ENCODE measurements at places on chromosomes 6 and 20.
A peak's percentile ranks its signal among the peaks of the same experiment; 100 is the strongest.

DNA sequence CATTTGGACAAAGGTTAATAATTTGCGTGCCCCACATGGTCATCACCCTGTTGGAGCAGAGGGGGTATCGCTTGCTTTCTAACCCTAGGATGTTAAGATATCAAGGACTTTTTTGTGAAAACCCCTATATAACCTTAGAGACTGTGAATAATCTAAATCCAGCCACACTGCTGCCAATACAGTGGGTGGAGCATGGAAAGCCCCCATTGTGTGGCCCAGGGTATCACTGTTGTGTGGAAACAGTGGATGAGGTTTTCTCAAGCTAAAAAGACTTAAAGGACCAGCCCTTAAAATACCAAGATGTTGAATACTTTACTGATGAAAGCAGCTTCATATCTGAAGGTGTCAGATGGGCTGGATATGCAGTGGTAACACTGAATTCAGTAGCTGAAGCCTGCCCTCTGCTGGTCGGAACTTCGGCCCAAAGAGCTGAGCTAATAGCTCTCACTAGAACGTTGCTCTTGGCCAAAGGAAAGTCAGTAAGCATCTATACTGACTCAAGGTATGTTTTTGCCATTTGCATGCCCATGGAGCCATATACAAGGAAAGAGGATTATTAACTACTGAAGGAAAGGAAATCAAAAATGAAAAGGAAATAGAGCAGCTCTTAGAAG is 695.2 kb downstream of the PHF3 start:
- peak; percentile 4 for DNase-seq

- no peak for DNase-seq
Measured at GRCh38 chr6:18101271-18101670, 21.2 kb downstream of the NHLRC1 start.

DNA sequence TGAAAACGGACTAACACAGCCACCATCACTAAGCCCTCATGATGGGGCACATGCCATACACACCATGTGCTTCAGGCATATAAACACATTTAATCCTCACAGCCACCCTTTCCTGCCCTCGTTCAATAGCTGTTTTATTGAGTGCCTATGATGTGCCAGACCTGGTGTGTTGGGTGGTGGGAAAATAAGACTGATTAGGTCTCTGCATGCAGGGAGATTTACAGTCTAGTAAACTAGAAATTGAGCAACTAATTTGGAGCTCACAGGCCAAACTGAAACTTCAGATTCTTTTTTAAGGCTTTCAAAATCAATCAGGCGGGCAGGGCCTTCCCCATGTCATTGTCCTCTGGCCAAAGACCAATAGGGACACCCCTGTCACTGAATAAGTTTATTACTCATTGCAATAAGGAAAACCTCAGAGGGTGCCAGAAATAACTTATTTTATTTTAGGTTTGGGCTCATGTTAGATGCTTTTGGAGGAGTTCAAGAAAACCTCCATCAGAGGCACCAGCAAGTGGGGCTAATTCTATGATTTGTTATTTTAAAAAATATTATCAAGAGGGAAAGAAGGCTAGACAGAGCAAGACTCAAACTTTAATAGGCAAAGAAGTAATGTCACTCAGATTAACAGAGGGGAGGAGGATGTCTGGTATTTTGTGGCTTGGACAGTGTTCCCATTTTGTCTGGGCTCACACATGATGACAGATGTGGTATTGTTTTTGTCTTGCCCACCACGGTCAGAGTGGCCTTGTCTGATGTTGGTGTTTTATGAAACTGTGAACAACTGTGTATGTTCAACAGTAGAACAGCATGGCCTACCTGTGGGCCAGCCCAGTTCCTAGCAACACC is 12.0 kb downstream of the ZFP64 start:
- DNase-seq, result no peak

- no peak for DNase-seq
Measured at GRCh38 chr6:115078555-115078954, 735.7 kb upstream of the HS3ST5 start.

GRCh38 chr20:16556301-16556700 is 16.9 kb downstream of the KIF16B start:
- no peak for DNase-seq

DNA sequence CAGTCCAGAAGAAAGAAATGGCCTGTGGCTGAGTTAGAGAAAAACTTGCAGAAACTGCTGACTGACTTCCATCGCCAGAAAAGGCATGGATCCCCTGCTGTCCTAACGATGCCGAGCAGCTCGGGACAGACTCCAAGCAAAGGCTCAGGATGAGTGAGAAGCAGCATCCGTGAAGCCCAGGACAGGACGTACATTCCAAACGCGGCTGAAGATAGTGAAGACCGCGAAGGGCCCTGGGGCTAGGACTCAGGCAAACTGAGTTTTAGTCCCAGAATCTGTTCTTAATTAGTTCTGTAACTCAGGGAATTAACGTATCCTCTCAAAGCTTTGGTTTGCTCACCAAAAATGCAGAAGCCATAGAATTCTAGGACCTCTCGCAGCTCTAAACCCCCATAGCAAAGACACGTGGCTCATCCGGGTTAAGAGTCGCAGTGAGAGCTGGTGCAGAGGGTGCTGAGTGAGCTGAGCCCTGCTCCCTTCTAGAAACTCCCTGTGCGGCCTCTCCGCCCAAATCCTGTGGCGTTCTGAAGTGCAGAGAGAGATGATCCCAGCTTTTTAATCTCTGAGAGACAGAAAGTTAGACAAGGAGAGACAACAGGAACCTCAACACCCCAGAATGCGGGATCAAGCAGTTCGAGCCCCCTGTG is 132.9 kb upstream of the THBS2 start:
- DNase-seq, result no peak

DNA sequence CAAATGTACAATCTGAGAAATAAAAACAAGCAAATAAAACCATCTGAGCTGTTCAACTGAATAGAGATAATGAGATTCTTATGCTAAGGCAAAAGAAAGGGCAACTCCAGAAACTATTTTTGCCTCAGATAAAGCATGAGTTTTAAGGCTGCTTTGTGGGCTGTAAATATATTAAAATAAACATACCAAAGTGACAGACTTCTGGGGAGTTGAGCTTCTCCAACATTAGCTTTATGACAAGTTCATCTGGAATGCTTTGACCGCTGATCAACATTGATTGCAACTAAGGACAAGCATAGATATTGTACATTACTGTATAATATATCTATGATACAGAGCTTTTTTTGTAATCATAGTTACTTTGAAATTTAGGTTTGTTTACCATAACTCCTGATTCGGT is 19.3 kb downstream of the AK9 start:
- DNase-seq, result no peak

DNA sequence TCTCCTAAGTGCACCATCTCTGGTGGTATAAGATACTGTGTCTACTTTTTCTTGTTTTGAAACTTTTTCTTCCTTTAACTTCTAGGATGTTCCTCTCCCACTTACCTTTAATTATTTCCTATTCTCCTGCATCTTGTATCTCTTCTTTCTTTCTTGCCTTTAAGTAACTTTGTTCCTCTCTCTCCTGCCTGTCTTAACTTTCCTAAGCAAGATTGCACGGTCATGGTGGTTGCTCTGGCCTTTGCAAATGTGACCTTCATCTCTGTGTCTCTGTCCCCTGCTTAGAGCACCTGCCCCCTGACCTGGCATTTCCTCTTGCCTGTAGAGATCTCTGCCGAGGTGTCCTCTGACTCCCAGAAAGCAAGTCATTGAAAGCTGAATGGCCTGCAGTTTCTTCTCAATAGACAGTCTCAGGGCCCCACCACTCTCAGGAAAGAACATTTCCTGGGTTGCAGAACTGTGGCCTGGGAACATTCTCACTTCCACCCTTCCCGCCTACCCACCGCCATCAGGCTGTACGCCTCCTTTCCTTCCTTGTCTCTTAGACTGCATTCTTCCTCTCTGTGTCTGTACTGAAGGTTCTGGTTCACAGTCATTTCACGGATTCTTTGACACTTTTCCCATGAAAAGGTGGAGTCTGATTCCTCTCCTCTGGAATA is 12.8 kb downstream of the ZDHHC14 start:
- DNase-seq, result no peak

- DNase-seq, result no peak
Measured at GRCh38 chr6:145784683-145785082, 29.9 kb downstream of the FBXO30 start.

- DNase-seq, result no peak
Measured at GRCh38 chr20:44412402-44413144, 57.1 kb downstream of the HNF4A start.

- no peak for DNase-seq
Measured at GRCh38 chr6:134406311-134406710, 88.4 kb upstream of the SGK1 start.

GRCh38 chr6:56956491-56956890 is 1.6 kb downstream of the BEND6 start:
- DNase-seq, result no peak

DNA sequence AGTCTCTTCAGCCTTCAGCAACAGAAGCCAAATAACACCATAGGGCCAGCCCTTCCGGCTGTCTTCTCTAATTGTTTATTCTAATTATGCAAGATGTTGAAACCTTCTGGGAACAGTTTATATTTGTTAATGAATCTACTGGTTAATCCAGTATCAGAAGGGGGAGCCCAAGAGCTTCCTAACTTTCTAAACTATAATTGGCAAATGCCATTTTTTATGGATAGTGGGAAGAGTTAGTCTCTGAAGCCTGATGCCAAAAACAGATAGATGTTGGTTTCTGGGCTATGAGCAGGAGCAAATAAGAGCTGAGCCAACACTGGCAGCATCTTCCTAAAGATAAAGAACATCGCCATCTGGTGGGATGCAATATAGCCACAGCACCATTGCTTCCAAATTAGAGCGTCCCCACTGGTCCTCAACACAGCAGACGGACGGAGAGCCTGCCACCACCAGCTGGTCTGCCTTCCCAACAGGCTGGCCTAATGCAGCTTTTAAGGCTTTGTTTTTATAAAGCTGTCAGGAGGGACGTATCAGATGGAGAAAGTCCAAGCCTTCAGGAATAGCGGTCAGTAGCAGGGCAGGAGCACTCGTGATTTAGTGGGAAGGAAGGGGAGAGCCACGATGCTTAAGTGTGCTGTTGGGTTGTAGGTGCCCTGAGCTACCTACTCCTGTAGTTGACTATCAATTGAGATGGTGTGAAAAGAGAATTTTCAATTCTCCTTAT is 118.8 kb downstream of the RALGAPA2 start:
- no peak for DNase-seq

GRCh38 chr6:166849749-166850183 is 106.6 kb downstream of the RNASET2 start:
- DNase-seq, result no peak

- DNase-seq, result no peak
Measured at GRCh38 chr20:43944653-43945235, 30.1 kb downstream of the TOX2 start.

DNA sequence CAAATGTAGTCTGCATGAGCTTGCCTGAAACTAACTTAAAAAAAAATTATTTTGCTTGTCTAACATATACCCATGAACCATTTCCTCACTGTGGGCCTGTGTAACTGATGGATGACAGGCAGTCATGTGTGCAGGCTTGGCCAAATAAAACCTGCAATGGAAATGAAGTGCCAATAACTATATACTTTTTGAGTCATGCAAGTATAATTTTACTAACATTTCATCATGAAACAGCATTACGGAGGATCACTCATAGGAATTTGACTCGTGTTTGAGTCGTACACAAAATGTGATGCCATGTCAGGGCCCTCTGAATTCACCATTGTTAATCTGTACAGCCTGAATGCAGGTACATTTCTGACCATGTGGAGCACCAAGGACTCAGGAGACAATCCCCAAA is 46.6 kb downstream of the HDDC2 start:
- no peak for DNase-seq

DNA sequence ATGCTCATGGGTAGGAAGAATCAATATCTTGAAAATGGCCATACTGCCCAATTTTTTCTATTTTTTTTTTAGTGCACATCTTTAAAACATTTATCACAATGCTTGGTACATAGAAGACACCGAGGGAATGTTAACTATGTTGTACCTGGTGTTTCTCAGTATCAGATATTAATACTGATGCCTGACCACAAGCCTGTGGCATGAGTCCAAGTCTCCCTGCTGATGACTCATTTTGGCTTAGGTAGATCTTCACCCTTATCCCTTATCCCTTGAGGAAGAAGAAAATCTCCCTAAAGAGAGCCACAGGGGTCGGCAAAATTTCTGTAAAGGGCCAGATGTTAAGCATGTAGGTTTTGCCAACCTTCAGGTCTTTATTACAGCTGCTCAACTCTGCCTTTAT is 14.5 kb downstream of the CD109 start:
- DNase-seq, result no peak

- no peak for DNase-seq
Measured at GRCh38 chr6:166540631-166541331, 45.7 kb downstream of the RAMACL start.

DNA sequence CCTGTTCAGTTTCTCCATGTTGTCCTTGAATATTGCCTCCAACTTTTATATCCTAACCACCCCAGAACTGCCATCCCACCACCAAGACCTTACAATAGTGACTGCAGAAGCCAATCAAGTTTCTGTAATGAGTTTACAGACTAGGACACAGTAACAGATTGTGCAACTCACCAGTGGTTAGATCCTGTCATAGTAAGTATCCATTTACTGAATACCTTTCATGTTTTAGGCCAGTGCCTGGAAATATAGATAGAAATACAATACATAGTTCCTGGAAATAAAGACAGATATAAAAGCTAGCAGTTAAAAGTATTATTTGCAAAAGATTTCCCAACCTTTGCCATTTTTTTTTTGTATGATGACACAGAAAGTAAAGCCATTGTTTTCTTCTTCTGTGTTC is 471.8 kb upstream of the BTBD3 start:
- DNase-seq, result no peak

- DNase-seq, result no peak
Measured at GRCh38 chr6:16228709-16229665, 9.4 kb upstream of the GMPR start.

DNA sequence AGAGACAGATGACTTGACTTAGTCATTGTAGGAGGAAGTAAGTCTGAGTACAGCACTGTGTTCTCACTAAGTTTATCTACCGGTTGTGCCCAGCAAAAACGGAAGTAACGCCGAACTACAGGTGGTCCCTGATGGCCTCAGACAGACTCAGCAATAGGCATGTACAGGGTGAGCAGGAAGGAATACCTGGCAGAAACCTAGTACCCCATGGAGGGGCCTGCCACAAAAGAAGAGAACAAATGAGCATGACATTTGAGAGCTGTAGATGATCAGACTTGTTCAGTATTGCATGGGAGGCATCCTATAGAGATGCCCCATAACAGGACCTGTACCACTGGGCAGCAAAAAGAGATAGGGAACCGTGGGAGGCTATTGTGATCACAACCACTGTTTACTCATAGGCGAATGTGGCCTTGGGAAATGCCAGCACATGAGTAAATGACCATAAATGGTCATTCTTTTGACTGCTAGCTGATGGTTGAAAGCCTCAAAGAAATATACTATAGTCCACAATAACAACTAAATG is 106.4 kb upstream of the TAB2 start:
- no peak for DNase-seq

Data from nucleus accumbens (tissue), 56 donors.